ENCODE measurements at places on chromosomes 12 and 14. TPM values are rescaled to one million over a fixed set of nuclear protein-coding genes. Genes with fewer than 3 reads are reported as not detected.

- DNase-seq = no peak
These were observed 185.4 kb downstream of the PPM1H start for GRCh38 chr12:62749586-62749985.

DNA sequence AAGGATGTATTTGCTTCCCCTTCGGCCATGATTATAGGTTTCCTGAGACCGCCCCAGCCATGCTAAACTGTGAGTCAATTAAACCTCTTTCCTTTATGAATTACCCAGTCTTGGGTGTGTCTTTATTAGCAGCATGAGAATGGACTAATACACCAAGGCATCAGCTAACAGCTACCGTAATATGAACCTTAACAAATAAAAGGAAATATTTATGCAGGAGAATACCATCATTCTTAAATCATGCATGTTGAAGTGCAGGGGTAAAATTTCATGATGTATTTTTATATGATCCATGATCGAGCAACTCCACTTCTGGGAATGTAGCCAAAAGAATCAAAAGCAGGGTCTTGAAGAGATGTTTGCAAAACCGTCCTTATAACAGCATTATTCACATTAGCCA, 379.0 kb downstream of the NPAS3 start:
- no peak for DNase-seq

- no peak for DNase-seq
These were observed 41.4 kb downstream of the DYRK4 start for GRCh38 chr12:4603421-4603820.

- DNase-seq = no peak
These were observed 264.2 kb downstream of the AACS start for GRCh38 chr12:125329239-125330102.

- no peak for DNase-seq
These were observed 5.7 kb downstream of the AHNAK2 start for GRCh38 chr14:104972301-104973134.

FOXN4 gene
- total RNA-seq = not detected

GSC gene
- total RNA-seq = not detected

HHIPL1 gene
- 1.1 TPM for total RNA-seq

OVCH1 gene
- total RNA-seq = not detected
